ENCODE measurements at places on chromosomes 7 and 10. TPM values are rescaled to one million over a fixed set of nuclear protein-coding genes. Genes with fewer than 3 reads are reported as not detected.

DNA sequence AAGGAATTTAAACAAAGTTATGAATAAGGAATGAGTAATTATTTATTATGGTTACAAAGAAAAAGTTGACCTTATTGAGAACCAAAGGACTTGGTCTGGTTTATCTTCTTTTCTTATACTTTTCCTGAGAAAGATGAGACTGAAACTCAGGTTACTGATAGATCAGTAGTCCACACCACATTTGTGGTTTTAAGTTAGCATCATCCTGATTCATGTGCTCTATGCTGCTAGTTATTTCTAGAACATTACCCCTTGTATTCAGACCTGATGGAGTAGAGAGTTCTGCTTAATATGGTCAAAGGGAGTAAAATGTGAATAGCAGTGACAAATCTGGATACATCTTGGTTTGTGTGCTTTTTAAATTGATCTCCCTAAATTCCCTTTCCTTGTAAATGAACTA is 63.8 kb downstream of the FOXP2 start:
- no peak for DNase-seq

Gene IQUB
- 0.97 TPM for total RNA-seq

- DNase-seq: no peak
Measured at GRCh38 chr7:68224041-68224741, 1227.6 kb downstream of the TYW1 start.

Gene SEMA3A
- total RNA-seq: 19.4 TPM

DNA sequence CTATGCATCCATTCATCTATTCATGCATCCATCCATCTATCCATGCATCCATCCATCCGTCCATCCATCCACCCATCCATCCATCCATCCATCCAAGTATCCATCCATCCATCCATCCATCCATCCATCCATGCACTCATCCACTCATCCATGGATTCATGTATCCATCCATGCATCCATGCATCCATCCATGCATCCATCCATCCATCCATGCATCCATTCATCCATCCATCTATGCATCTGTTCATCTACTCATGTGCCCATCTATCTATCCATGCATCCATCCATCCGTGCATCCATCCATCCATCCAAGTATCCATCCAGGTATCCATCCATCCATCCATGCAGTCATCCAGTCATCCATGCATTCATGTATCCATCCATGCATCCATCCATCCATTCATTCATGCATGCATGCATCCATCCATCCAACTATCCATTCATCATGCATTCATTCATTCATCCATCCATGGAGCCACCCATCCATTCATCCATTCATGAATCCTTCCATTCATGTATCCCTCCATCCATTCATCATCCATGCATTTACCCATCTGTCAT is 132.0 kb downstream of the DYNC2I1 start:
- DNase-seq: no peak

Gene ZNF800
- total RNA-seq: 31.3 TPM

GRCh38 chr7:115748123-115748738 is 282.3 kb downstream of the TFEC start:
- DNase-seq: no peak

DNA sequence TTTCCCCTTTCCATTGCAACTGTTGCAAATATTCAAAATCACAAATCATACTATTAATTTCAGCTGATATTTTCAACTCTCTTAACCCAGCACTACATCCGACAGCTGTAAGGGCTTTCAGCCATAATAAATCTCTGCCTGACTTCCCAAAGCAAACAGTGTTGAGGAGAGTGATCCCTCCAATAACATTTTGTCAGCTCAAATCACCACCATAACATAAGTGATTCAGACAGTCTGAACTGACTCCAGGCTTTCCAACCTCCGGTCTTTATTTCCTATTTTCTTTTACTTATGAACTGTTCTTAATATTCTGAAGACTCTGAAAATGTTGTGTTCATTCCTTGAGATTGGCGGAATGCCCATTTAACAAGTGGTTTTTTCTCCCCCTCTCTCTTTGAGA is 1085.9 kb downstream of the GATA3 start:
- DNase-seq: no peak

Gene ADGRA1
- 0.56 TPM for total RNA-seq

DNA sequence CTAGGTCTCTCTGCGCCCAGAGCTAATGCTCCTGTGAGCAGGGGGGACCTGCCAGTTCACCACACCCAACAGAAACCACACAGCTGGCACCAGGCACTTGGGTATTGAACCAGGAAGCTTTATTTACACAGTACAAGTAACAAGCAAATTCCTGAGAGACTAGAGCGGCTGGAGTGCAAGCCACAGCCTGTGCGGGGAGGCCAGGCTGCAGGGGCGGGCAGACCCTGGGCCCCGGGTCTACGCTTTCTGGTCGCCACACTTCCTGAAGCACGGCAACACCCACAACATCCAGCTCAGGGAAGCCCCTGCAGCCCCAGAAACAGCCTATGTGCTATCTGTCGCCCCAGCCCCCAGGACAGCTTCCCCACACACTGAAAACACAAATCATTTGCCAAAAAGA is 125.0 kb downstream of the FAM53B start:
- DNase-seq: no peak

Gene TEX47
- total RNA-seq: not detected

GRCh38 chr7:130278860-130279259 is 12.2 kb downstream of the CPA2 start:
- no peak for DNase-seq

Gene WDR86
- 6.2 TPM for total RNA-seq

Gene PHF14
- total RNA-seq: 32.7 TPM

Gene RNLS
- 6.3 TPM for total RNA-seq

DNA sequence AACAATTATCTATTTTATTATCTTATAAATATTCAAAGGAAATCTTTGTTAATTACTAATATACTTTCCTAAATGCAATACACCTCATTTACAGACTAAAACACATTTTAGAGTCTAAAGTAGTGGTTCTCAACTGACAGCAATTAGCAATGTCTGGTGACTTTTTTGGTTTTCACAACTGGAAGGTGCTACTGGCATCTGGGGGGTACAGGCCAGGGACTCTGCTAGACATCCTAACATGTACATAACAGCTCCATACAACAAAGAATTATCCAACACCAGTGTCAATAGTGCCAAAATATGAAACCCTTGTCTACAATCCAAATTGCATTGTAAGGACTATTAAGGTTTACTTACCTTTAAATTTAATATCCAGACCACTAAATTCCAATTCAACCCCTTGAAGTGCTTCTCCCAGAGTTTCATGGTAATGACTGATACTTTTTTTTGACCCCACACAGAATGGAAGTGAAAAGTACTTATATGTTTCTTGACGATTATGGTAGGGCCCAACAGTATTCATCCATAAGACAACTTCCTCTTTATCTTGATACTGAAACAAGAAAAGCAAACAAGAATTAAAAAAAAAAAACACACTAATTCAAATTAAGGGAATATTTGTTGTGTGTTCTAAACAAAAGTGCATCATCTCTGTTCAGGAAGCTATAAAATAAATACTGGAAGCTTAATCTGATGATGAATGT is 10.4 kb downstream of the TM9SF3 start:
- no peak for DNase-seq

Gene CCDC7
- 46.4 TPM for total RNA-seq

GRCh38 chr7:137787301-137787976 is 59.3 kb downstream of the DGKI start:
- no peak for DNase-seq

DNA sequence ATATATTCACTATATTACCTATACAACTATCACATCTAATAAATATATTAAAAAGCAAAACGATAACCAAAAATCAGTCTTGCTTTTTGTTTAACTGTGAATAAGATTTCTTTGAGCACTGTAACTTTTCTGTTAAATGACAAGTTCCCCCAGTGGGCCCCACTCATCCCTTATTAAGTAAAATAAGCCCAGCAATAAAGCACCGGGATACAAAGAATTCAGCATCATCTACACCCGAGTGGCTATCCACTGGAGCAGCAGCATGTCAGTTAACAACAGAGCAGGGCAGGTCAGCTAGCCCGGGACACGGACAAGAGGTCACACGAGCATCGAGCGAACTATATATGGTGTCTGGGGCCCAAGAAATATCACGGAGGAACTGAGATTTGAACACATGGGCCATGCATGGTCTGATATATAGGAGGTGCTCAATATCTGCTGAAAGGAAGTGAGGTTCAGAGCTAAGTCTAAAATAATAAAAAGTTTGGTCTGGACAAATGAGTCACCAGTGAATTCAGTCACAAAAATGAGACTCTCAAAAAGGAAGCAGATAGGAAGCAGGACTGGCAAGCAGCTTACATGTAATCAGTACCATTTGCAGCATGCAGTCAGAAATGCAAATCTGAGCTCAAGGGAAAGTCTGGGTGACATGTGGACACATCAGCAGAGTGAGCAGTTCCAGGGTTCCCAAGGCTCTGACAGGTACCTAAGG is 4.1 kb downstream of the ERCC6 start:
- no peak for DNase-seq

GRCh38 chr10:4101918-4102654 is 317.1 kb upstream of the KLF6 start:
- DNase-seq: no peak

Gene ADCYAP1R1
- total RNA-seq: 1.8 TPM

Gene CFTR
- not detected for total RNA-seq

Gene CALHM3
- not detected for total RNA-seq

DNA sequence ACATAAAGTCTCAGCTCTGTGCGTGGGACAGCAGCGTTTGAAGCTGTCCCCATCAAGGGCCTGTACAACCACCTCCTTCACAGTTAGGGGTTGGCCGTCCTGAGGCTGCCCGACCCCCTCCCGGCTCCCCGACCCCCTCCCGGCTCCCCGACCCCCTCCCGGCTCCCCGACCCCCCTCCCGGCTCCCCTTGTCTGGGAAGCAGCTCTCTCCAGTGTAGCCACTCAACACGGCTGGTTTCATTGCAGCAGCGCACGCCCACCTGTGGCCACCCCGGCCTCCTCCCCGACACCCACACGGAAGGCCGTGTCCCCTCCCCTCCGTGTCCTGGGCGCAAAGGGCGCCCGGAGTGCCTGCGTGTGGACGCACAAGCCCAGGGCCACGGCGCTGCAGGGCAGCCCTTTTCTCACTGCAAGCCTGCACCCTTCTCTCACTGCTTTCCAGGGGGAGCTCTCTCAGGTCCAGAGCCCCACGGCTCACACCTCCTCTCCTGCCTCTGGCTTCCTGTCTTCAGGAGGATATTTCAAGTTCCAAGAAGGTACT is 20.9 kb upstream of the FAM20C start:
- DNase-seq: no peak

DNA sequence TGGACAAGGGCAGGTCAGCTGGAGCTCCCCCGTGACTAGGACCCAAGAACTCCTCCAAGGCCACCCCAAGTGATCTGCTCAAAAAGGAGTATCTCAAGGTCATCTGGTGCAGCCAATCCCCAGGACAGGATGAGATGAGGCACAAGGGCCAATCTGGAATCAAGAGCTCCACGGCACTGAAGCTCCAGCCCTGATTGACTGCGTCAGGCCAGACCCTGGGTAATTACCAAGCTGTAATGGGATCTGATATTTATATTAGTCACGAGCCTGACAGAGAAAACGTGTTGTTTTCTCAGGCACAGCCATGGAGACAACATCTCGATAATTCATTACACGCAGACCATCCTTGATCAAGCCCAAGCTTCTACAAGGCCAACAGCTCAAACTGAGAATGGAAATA is 4.2 kb downstream of the KCNMA1 start:
- DNase-seq: no peak

- no peak for DNase-seq
Measured at GRCh38 chr7:106616708-106617051, 44.3 kb downstream of the CCDC71L start.

- DNase-seq: peak; percentile 87
Measured at GRCh38 chr10:122054048-122055025, 65.4 kb downstream of the TACC2 start.

Gene PVRIG
- 0.67 TPM for total RNA-seq

DNA sequence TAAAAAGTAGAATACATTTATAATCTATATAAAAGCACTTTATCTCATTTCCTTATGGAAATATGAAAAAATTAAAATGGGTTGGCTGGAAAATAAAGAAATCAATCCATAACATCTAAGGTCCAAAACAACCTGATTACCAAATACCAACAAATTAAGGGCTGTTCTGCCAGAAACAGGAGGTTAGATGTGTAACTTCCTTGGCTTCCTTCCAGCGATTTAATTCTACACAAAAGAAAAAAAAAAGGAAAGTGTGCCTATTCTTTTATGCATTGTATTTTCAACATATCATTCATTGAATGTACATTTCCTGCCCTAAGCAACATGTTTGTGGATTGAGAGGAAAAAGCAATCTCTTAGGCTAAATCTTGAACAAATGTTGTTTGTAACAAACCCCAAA is 36.2 kb upstream of the USP6NL start:
- no peak for DNase-seq
